ENCODE measurements at places on chromosomes 11 and 22. TPM values are rescaled to one million over a fixed set of nuclear protein-coding genes. Genes with fewer than 3 reads are reported as not detected.
A peak's percentile ranks its signal among the peaks of the same experiment; 100 is the strongest.

The RTN4RL2 gene
- total RNA-seq: 2.9 TPM

The CEP57 gene
- 62.0 TPM for total RNA-seq

The PRR33 gene
- total RNA-seq: not detected

The LRRC56 gene
- total RNA-seq: 0.03 TPM

The TMEM132A gene
- 51.7 TPM for total RNA-seq

DNA sequence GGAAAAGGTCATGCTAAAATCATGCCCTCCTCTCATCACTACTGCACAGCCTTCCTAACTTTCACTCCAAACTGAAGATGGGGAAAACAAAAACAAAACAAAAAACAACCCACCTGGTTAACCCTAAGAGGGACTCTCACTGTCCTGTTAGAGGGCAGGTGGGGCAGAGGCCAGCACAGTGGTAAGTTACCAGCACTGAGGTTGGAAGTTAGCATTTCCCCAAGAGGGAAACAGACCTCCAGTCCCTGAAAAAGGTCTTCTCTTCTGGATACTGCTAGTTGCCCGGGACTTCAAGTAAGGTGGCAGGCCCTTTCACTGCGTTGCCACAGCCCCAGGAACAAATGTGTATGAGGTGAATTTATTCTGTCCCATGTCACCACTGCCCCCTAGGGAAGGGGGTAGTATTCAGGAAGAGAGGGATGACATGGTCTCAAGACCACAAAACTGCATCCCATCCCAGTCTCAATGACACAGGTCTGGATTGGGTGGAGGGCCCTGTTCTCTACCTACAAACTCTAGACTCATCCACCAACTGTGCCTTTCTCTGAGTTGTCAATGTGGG, 792 bp upstream of the ADAMTS8 start:
- DNase-seq: no peak

- DNase-seq: no peak
These were observed 254.6 kb upstream of the LRRC4C start for GRCh38 chr11:41714101-41714500.

DNA sequence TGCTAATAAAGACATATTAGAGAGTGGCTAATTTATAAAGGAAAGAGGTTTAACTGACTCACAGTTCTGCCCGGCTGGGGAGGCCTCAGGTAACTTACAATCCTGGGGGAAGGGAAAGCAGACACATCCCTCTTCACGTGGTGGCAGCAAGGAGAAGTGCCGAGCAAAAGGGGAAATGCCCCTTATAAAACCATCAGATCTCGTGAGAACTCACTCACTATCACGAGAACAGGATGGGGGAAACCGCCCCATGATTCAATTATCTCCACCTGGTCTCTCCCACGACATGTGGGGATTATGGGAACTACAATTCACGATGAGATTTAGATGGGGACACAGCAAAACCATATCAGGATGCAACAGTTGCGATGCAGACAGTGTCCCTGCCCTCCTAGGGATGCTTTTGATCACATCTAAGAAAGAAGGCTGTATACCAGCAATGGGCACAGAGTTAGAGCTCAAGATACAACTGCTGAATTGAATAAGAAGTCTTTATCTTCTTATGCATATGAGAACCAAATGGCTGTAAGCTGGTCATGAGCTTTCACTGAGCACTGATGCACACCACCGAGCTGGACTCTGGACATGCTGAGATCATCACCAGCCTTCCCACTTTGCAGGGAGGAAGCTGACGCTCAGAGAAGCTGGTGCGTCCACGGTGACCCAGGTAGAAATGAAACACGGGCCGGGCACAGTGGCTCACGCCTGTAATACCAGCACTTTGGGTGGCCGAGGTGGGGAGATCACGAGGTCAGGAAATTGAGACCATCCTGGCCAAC, 255.2 kb downstream of the MN1 start:
- no peak for DNase-seq

GRCh38 chr11:123196060-123196714, 1.1 kb upstream of the CLMP start:
- DNase-seq: no peak

DNA sequence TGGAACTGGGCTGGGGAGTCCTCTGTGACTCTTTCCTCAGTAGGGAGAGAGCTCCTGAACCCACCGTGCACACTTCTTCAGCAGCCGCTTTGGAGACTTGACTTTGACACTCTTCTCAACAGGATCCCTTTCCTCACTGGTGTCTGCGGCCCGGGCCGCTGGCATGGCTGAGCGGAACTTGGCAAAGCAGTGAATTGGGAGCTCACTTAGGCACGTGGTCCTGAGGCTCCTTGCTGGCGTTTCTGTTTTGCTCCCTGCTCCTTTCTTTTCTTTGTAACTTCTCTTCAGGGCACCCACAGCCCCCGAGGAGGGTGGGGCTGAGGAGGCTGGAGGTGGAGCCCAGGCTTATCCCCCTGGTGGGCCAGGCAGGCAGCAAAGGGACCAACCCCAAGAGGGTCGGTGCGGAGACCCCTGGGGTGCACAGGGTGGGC, 8.4 kb upstream of the KCNQ1OT1 start:
- peak; percentile 13 for DNase-seq

- peak; percentile 48 for DNase-seq
These were observed 711 bp downstream of the FDX1 start for GRCh38 chr11:110430267-110431050.

GRCh38 chr11:64102005-64102738, 63.7 kb downstream of the MACROD1 start:
- DNase-seq: peak; percentile 59
